Amygdala (tissue), 56 donors: ENCODE measurements at places on chromosomes 12 and 14.

- no peak for DNase-seq
Measured at GRCh38 chr12:5453466-5453865, 21.6 kb downstream of the NTF3 start.

- DNase-seq, result no peak
Measured at GRCh38 chr14:23580948-23581281, 2.3 kb upstream of the JPH4 start.

GRCh38 chr14:90464481-90464880 is 67.7 kb downstream of the CALM1 start:
- DNase-seq, result no peak

GRCh38 chr12:11834931-11835330 is 185.5 kb downstream of the ETV6 start:
- no peak for DNase-seq
